A375 (cell line): ENCODE measurements at places on chromosomes 7 and 10. TPM values are rescaled to one million over a fixed set of nuclear protein-coding genes. Genes with fewer than 3 reads are reported as not detected.

MYO1G gene
- total RNA-seq, result 0.08 and 0.13 TPM in 2 replicates

CPA2 gene
- total RNA-seq, result 0.48 TPM in 1 of 2 replicates, not detected in the other

CUZD1 gene
- total RNA-seq, result 0.66 and 0.72 TPM in 2 replicates

AKR1C4 gene
- not detected in 2 replicates for total RNA-seq

FGL2 gene
- not detected in 2 replicates for total RNA-seq

SEMA4G gene
- total RNA-seq, result 2.4 and 3.3 TPM in 2 replicates

HEPACAM2 gene
- not detected in 2 replicates for total RNA-seq

GIMAP7 gene
- total RNA-seq, result not detected in 2 replicates

ALOX5 gene
- 0.30 TPM in 1 of 2 replicates, not detected in the other for total RNA-seq

DNAJC12 gene
- total RNA-seq, result 6.4 and 9.7 TPM in 2 replicates

ZNF736 gene
- 10.5 and 15.5 TPM in 2 replicates for total RNA-seq

PDSS1 gene
- 25.7 and 26.0 TPM in 2 replicates for total RNA-seq

GRID1 gene
- 0.03 and 0.04 TPM in 2 replicates for total RNA-seq

EPO gene
- total RNA-seq, result not detected in 2 replicates

GTPBP10 gene
- 15.7 and 23.7 TPM in 2 replicates for total RNA-seq

UPK3B gene
- 2.1 and 3.9 TPM in 2 replicates for total RNA-seq

SPDYE9 gene
- total RNA-seq, result not detected in 2 replicates

ADAM12 gene
- total RNA-seq, result 2.2 and 2.8 TPM in 2 replicates

GNG11 gene
- 13.0 and 23.2 TPM in 2 replicates for total RNA-seq

C10orf53 gene
- not detected in 2 replicates for total RNA-seq

ZNF365 gene
- 3.3 and 4.1 TPM in 2 replicates for total RNA-seq

SHH gene
- total RNA-seq, result 0.03 TPM in 1 of 2 replicates, not detected in the other

PRSS37 gene
- not detected in 2 replicates for total RNA-seq

CRPPA gene
- total RNA-seq, result 0.64 and 1.5 TPM in 2 replicates

RHOBTB1 gene
- total RNA-seq, result 1.9 and 2.3 TPM in 2 replicates

PNLIPRP1 gene
- total RNA-seq, result not detected in 2 replicates

HTR5A gene
- total RNA-seq, result not detected in 2 replicates

GBX1 gene
- total RNA-seq, result not detected in 2 replicates

NT5C3A gene
- 44.7 and 48.4 TPM in 2 replicates for total RNA-seq

CH25H gene
- total RNA-seq, result not detected in 2 replicates

CNTNAP2 gene
- 0.57 and 0.69 TPM in 2 replicates for total RNA-seq

CHST3 gene
- 17.9 and 18.5 TPM in 2 replicates for total RNA-seq

SLC37A3 gene
- 28.8 and 43.8 TPM in 2 replicates for total RNA-seq

COL17A1 gene
- total RNA-seq, result 0.57 and 3.7 TPM in 2 replicates

COL28A1 gene
- 0.03 TPM in 1 of 2 replicates, not detected in the other for total RNA-seq

GPR15LG gene
- total RNA-seq, result not detected in 2 replicates

TEX47 gene
- not detected in 2 replicates for total RNA-seq

MEOX2 gene
- 45.1 and 52.5 TPM in 2 replicates for total RNA-seq

OR6V1 gene
- total RNA-seq, result not detected in 2 replicates

GPR141 gene
- not detected in 2 replicates for total RNA-seq

VPS37D gene
- 3.2 and 7.2 TPM in 2 replicates for total RNA-seq

TRIM74 gene
- 0.15 TPM in 1 of 2 replicates, not detected in the other for total RNA-seq
